ENCODE measurements at places on chromosomes 1 and 21.
A peak's percentile ranks its signal among the peaks of the same experiment; 100 is the strongest.

- DNase-seq: no peak
These were observed 742 bp downstream of the P3H1 start for GRCh38 chr1:42765832-42766740.

GRCh38 chr1:149849947-149850360 lies 49.4 kb upstream of the BOLA1 start:
- no peak for DNase-seq

- no peak for DNase-seq
These were observed 168.0 kb upstream of the RAB4A start for GRCh38 chr1:229102741-229103391.

- no peak for DNase-seq
These were observed 81.6 kb upstream of the PPP2R5A start for GRCh38 chr1:212203630-212204029.

- no peak for DNase-seq
These were observed 48.9 kb downstream of the RASSF5 start for GRCh38 chr1:206556047-206556749.

DNA sequence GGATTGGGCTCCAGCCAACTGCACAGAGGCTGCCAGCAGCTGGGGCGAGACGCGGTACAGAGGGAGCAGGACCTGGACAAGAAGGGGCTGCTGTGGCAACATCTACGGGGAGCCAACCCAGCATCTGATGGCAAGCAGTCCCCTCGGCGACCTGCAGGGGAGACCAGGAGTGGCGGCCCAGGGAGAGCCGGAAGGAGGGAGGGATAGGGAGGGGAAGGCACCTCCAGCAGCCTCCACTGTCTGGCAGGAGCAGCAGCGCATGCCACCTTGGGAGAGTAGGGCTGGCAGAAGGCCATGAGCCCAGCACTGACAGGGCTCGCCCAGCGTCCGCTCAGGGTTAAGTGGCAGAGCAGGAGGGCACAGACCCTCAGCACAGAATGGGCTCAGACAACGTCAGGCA lies 17.3 kb downstream of the CHD5 start:
- DNase-seq: no peak

- no peak for DNase-seq
These were observed 13.3 kb downstream of the ETV3 start for GRCh38 chr1:157124855-157125254.

DNA sequence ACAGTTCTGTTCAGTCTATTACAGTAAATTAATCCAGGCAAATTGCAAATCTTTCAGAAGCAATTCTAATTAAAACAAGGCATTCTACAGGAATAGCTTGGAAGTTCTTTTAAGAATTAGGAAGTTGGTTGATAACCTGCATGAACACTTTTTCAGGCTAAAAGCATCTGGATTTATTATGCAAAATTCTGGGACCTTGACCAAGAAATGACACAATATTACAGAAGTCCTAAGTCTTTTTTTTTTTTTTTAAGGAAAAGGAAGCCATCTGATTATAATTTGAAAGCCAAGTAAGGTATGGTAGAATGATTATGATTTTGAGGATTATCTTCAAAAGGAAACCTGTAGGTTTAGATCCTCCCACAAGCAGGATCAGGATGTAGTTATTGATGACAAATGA lies 74.7 kb upstream of the KCNK2 start:
- DNase-seq: no peak

DNA sequence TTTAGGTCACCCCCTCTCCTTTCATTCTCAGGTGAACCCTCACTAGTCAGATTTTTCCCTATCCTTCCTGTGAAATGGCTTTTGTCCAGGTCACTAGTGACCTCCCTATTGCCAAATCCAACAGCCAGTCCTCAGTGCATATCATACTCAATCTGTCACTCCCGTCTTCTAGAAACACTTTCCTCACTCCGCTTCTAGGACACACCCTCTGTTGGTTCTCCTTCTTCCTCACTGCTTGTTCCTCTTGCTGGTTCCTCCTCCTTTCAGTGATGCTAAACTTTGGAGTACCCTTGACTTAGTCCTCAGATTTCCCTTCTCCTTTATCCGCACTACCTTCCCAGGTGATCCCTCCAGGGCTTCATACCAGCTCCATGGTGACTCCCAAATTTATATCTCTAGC lies 94.3 kb downstream of the RNF220 start:
- no peak for DNase-seq

- DNase-seq: no peak
These were observed 651.3 kb downstream of the PTPRC start for GRCh38 chr1:199290186-199290585.

- DNase-seq: no peak
These were observed 52.2 kb upstream of the GRHL3 start for GRCh38 chr1:24266998-24267397.

DNA sequence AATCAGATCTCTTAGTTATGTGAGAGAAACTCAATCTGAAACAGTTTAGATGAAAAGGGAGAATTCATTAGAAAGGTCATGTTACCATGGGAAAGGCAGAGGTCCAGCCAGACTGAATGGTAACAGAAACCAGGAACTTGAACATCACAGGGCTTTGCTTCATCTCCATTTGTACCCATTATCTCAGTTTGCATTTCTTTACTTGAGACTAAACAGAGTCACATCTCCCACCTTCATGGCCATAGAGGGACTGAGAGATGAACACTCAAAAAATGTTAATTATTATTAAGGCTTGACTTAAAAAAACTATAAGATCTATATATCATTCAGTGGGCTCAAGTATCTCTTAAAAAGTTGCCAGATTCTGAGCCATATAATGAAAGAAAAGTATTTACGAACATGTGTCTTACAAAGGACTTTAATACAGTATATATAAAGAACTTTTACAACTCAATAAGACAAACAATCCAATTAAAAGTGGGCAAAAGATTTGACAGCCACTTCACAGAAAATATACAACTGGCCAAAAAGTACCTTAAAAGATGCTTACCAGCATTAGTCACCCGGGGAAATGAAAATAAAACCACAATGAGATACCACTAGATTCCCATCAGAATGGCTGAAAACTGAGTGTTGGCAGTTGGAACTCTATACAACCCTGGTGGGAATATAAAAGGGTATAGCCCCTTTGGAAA lies 13.2 kb downstream of the KYAT3 start:
- no peak for DNase-seq

- no peak for DNase-seq
These were observed 13.8 kb upstream of the NPPB start for GRCh38 chr1:11872545-11872944.

- DNase-seq: no peak
These were observed 1624.0 kb downstream of the AMY1C start for GRCh38 chr1:105373681-105374080.

DNA sequence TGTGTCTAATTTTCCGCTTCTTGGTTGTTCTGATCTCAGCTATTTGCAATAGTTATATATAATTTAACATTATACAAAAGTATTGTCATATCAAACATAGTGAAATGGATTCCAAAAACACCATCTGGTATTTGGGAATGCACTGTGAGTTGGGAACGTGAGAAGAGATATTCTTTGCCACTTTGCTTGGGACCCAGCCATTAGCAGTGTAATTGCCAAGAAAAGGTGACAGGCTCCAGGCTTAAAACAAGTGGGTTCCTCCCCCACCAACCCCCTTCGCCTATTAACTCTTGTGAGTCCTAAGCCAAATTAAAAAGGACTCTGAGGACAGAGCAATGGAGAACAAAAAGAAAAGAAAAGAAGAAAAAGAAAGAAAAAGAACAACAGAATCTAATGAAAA lies 186.7 kb upstream of the NFIA start:
- DNase-seq: no peak

DNA sequence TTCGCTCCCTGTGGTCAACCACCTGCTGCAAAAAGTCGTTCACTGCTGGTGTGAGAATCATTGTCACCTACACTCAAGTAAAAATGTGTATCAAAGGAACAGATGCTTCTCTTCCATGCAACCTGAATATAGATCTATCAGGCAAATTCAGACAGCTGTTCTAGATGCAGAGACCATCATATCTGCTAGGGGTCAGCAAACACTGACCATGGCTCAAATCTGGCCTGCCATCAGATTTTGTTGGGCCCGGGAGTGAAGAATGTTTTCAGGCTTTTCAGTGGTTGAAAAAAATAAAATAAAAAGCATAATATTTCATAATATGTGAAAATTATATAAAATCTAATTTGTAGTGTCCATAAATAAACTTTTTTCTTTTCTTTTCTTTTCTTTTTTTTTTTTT lies 199.6 kb downstream of the RGS7 start:
- DNase-seq: no peak

GRCh38 chr1:6528492-6528891 lies 25.8 kb downstream of the NOL9 start:
- DNase-seq: no peak

DNA sequence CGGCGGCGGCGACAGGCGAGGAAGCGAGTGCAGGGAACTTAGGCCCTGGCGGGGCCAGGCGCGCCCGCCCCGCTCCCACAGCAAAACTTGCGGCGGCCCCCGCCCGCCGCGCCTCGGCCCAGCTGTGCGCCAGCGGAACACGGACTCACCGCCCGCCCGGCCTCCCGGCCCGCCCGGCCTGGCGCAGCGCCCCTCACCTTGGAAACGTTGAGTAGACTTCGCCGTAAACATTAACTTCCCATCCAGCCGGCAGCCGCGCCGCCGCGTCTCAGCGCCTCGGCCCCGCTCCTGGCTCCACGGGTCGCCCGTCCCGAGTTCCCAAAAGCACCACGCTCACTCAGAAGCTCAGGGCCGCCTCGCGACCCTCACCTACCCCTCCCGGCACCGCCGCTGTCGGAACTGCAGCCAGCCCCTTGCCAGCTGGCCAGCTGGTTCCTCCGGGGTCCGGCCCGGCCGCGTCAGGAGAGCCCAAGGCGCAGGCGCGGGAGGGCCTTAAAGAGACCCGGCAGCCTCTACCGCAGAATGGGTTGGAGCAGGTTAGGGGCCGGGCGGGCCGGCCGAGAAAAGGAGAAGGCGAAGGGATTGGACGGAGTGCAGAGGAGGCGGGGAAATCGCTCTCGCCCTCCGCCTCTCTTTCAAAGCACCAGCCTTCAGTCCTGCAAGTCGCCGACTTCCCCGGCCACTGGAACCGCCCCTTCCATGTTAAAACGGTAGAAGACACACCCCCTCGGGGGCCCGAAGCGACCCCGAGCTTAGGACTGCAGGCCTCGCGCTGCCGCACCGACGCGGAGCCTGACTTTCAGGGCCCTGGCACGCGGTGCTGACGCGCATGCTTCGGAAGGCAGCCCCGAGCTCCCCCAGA lies at the start of gene EVI5:
Gene EVI5 (minus strand): TSS at position 470 of the 862 bp plus-strand sequence. CDS start 48,562 bp downstream, outside the sequence.
- DNase-seq: peak; percentile 15

- no peak for DNase-seq
These were observed 126.7 kb downstream of the HMCN1 start for GRCh38 chr1:185860859-185861258.

GRCh38 chr1:9731051-9731537 lies 79.6 kb downstream of the PIK3CD start:
- DNase-seq: no peak

DNA sequence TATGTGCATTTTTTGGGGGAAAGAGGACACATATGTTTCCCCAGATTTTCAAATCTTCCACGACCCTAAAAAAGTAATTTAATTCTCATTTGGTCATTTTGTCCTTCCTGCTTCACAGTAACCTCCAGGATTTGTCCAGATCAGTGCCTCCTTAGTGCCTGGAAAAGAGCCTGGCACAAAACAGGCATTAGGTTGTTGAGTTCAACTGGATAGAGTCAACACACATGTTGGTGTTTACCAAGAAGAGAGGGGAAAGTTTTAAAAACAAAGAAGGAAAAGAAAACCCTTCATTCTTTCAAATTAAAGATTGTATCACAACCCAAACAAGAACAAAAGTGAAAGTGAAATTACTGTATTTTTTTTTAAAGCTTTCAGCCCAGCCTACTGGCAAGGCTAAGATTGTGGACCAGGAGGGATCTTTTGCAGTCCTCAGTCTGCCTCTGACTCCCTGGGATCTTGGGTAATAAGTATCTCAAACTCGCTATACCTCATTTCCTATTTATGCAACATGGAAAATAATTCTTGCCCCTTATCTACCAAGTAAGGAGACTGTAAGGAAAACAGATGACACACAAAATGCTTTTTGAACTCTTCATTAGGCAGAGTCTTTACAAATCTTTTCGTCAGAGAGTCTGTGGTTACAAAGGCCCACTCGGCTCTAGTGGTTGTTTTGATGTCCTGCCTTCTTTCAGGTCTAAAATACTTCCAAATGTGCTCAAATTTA lies 57.8 kb downstream of the ZNF281 start:
- DNase-seq: no peak

DNA sequence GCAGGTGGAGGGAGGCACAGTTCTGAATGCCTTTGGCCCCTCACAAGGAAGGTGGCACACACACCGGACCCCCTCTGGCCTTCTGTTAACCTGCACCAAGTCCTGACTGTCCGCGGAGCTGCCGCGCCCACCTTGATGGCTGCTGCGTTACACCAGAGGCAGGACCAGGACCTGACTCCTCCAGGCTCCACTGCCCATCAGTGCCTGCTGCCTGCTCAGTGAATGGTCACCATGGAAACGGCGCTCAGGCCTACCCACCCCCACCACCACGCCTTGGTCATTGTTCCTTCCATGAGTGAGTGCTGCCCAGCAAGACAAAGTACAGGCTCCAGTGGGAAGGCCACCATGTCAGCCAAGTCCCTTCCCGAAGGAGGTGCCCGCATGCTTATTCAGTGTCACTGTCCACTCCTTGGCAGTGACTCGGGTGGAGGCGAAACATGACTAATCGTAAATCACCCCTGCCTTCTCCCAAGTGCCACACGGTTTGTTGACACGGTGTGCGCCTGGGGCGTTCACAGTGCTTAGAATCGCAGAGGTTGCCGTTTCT lies 57.3 kb downstream of the SLC37A1 start:
- no peak for DNase-seq

DNA sequence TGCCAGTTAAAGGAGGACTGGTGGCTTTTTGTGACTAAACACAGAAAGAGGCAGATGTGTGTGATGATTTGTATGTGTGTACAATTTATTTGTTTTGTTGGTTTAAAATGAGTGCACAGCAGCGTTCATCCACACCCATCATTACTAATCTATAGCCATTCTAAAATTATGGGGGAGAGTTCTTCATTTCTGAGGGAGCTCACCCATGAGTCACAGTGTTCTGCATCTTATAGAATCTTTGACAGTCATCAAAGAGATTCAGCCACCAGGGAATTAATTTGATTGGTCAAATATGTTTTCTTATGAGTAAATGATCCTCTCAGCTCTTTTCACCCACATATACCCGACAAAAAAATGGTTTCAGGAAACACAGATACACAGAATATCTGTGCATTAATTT lies 147.9 kb downstream of the GREM2 start:
- DNase-seq: no peak

GRCh38 chr1:49199564-49199963 lies 422.9 kb upstream of the BEND5 start:
- no peak for DNase-seq

DNA sequence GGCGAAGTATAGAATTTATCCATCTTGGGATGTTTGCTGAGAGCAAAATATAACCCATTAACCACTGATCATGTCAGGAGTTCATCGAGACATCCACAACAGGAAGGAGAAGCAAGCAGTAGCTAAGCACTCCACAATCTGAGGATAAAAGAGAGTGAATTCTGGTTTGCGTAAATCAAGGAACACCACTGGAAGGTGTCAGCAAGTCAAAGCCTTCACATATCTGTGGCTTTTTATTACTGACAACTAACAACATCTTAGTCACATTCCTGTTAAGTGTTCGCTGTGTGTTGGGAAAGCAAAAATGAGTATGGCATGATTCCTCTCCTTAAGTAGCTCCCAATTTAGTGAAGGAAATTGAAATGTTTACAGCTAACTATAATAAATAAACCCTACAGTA lies 44.5 kb upstream of the DARS2 start:
- no peak for DNase-seq

All from activated effector memory CD4-positive, alpha-beta T cell treated with Interleukin-2 at 50 U/mL for 16 hours (primary cell).